ENCODE measurements at places on chromosomes 1 and 21.

DNA sequence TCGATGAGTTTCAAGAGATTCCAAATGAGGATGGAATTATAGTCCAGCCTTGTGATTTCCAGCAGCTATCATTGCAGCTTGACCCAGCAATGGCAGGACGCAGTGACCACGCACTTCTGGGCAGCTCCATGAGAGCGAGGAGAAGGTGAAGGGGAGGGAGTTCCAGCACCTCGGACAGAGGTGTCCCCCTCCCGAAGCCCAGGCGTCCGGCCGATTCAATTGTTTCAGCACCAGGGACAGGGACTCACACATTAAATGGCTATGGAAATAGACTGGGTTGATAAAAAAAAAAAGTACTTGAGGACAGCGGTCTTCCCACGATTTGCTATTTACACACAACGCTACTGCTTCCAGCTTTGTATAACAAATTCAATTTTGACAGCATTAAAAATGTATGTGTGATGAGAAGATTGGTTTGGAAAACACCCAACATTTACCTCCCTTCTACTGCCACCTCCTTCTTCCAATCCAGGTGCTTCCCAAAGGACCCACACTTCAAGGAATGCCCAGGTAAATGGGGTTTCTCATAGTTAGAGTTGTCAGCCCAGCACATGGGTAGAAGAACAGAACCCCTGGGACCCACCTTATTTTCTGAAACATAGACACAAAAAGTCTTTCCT lies 71.8 kb downstream of the DISP3 start:
- DNase-seq: peak; percentile 11

GRCh38 chr1:12543740-12544154 lies 74.3 kb downstream of the DHRS3 start:
- DNase-seq: no peak

- DNase-seq: no peak
Measured at GRCh38 chr1:116820369-116820768, 66.1 kb downstream of the CD2 start.

GRCh38 chr21:45417951-45418300 lies 13.0 kb downstream of the COL18A1 start:
- no peak for DNase-seq

- no peak for DNase-seq
Measured at GRCh38 chr1:30777060-30777903, 19.7 kb upstream of the LAPTM5 start.

DNA sequence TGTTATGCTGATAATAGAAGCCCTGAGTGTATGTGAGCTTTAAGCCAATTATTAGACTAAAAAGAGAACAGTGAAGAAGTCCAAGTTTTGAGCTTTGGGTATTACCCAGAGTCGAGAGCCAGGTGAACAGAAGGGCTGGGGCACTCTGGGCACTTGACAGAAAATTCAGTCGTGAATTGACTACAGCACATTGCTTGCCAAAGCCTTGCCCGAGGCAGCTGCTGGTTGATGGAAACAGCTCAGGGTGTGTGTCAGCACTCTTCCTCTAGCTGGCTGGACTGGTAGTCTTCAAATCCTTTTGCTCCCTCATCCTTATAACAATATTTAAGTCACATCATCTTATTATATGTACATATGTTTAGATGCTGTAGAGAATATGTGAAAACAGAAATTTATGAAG lies 21.3 kb downstream of the PDE4B start:
- DNase-seq: no peak
